Central memory CD4-positive, alpha-beta T cell (primary cell): ENCODE measurements at places on chromosomes 6 and 20.

- no peak for DNase-seq
Observed at GRCh38 chr6:162833776-162834175, 106.0 kb downstream of the PACRG start.

- DNase-seq: no peak
Observed at GRCh38 chr6:7542874-7543624, 1.6 kb downstream of the DSP start.

DNA sequence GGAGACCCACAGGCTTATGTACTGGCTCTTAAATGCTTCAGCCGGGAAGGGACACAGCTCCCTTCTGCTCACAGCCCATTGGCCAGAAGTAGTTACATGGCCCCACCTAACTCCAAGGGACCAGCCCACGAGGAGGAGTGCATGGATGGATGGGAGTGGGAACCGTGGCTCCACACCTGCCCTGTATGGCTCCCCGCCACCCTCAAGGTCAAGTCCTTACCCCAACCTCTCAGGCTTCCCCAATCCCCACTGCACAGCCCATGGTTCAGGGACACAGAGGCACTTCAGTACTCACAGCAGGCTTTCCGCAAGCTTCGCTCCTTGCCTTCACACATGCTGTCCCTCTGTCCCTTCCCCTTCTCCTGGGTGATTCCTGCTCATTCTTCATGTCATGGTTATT is 137.9 kb upstream of the KCNG1 start:
- DNase-seq: no peak

DNA sequence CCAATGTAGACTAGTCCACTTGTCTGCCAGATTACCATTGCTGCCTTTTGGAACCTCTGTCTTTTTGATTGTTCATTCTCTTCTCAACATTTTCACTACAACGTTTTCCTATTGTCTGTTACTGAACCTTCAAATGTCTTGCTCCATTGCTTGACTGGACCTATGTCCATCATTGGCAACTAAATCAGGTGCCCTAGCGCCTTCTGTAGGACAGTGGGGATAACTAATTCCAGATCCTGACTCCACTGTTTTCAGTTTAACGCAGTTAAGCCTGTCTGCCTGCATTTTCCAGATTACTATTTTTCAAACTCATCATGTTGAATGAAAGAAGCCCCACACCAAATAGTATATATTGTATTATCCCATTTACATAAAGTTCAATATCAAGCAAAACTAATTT is 433.6 kb downstream of the RNF144B start:
- DNase-seq: no peak

DNA sequence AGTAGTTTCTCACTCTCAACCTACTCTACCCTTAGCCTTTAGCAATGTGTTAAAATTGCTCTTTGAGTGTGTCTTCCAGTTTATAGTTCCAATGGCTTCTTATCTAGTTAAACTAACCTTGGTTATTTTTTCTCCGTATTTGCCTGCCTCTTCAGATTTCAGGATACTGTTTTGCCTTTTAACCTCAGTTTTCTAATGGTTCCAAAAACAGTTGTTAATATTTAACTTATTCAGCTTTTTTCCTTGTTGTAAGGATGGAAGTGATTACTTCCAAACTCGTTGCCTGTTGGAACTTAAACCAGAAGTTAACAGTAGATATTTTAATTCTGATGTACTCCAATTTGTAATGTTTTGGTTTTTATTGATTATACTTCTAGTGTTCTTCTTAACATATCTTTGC is 1574.9 kb downstream of the HACE1 start:
- DNase-seq: no peak

- DNase-seq: no peak
Observed at GRCh38 chr6:43402820-43403219, 24.5 kb upstream of the ABCC10 start.

DNA sequence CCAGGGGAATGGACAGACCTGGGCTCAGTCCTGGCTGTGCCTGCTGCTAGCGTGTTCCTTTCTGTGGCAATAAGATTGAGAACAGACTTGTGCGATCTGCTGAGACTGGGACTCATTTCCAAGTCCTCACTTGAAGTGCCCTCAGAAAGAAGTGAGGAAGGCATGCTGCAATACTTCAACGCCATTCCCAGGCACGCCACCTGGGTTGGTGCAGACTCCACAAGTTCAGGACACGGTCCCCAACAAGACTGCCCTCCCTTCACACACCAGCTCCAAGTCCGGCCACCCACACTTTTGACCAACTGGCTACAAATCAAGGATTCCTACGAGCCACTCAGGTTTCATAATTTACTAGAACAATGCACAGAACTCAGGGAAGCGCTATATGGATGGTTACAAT is 391.8 kb upstream of the SULF2 start:
- DNase-seq: no peak

- no peak for DNase-seq
Observed at GRCh38 chr20:51306081-51306480, 236.4 kb downstream of the NFATC2 start.

GRCh38 chr20:32681175-32682084 is 7.7 kb upstream of the C20orf203 start:
- DNase-seq: no peak

- DNase-seq: no peak
Observed at GRCh38 chr20:49346682-49347081, 68.8 kb upstream of the ZNFX1 start.

DNA sequence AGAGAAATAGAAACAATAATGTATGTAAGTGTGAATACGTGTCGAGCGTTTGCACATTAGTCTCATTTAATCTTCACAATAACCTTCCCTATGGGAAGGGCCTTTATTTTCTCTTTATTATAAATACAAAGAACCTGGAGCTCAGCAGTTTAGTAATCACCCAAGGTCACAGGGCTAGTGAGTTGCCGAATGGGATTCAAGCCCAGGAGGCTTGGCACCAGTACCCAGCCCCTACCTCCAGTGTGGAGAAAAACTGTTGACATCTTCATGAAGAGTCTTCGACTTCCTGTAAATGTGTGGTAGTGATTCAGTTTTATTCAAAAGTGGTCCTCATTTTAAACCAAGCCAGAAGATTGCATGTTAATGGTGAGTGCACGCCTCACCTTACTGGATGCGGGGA is 162.8 kb downstream of the SCML4 start:
- DNase-seq: no peak

GRCh38 chr6:12279322-12280091 is 10.7 kb upstream of the EDN1 start:
- no peak for DNase-seq

GRCh38 chr6:14549304-14549770 is 431.8 kb downstream of the CD83 start:
- no peak for DNase-seq

- peak; percentile 14 for DNase-seq
Observed at GRCh38 chr20:49384437-49385434, 97.7 kb downstream of the KCNB1 start.

DNA sequence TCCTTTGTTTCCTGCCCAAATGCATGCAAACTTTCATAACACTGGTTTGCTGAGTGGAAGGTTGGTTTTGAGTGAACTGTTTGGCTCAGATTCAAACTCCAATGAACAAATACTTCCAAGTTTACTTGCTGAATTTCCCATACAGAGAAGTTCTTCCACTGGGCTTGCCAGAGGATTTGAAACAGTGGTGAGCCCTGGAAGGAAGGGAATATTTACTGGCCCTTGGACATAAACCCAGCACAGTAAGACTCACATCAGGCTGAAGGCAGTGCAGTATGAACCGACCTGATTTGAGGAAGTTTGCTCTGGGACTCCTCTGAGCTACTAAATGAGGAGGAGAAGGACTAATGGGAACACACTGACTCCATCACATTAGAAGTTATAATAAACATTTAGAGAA is 3.8 kb downstream of the TRAF3IP2 start:
- no peak for DNase-seq

GRCh38 chr6:113802779-113803178 is 54.4 kb upstream of the MARCKS start:
- no peak for DNase-seq

GRCh38 chr20:62405108-62405980 is 1.7 kb downstream of the CABLES2 start:
- DNase-seq: no peak

DNA sequence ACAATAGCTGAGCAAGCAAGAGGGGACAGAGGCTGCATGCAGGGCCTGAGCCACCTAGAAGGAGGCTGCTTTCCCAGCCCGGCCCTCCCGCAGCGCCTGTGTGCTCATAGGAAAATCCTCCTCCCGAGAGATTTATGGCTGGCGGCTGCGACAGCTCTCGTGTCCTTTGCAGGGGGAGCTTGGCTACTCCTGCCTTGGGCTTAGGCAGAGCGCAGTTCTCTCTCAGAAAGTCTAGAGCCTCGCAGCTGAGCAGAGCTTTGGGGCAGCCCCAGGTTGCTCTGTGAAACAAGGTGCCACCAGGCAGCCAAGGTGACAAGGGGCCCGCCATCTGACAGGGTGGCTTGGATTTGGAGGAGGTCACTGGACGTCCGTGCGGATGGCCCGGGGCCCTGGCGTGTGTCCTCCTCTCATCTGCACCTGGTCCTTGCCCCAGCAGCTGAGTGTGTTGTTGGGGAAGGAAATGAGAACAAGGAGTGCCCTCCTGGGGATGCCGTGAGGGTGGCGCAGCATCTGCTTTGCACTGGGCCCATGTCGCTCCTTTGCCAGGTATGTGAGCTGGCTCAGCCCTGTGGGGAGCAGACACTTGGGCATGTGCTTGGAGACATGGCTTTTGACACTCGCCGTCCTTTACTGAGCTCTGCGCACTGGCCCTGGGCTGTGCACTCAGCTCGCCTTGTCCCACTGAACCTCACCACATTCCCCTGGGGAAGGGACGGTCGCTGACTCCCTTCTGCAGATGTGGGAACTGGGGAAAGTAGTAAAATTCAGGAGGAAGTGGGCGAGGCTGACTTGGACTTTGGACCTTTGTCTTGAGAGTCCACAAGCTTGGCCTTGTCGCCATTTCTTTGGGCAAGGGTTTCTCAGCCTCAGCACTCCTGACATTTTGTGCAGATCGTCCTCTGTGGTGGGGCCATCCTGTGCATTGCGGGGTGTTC is 41.9 kb downstream of the EDN3 start:
- no peak for DNase-seq

- no peak for DNase-seq
Observed at GRCh38 chr6:170438861-170439260, 114.2 kb downstream of the PSMB1 start.

DNA sequence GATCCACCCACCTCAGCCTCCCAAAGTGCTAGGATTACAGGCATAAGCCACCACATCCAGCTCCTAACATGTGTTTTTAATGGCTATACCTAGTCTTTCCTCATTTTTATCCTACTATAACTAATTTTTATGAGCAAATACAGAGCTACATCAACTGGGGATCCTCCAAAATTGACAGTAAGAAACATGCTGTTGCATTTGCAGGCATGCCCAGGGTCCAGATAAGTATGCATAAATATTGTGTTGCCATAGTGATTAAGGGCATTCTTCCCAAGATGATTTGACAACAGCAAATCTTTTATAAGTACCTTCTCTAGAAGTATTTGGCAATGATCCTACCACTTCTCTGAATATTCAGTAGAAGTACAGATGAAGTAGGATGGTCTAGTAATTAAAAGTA is 41.9 kb upstream of the MOXD1 start:
- DNase-seq: no peak

GRCh38 chr6:2196079-2196679 is 49.2 kb downstream of the GMDS start:
- peak; percentile 25 for DNase-seq

- DNase-seq: no peak
Observed at GRCh38 chr20:34240693-34241615, at the start of gene ASIP. ASIP (plus strand) TSS chr20:34241423; CDS start chr20:34260375, 18,952 bp downstream.

GRCh38 chr6:31775184-31775583 is 1.9 kb downstream of the VWA7 start:
- DNase-seq: no peak

DNA sequence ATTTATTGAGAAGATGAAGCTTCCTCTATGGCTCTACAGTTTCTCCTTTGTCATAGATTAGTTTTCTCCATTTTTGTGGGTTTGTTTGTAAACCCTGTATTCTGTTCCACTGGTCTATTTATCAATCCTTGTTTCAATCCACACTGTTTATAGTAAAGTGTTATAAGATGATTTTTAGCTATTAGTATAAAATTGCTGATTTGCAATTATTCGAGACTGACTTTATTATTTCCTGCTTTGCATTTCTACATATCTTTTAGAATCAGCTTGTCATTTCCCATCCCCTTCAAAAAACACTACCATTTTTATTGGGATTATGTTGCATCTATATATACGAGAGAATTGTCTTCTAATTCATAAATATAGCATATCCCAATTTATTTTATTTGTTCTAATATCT is 325.9 kb upstream of the EPHA7 start:
- DNase-seq: no peak

- no peak for DNase-seq
Observed at GRCh38 chr20:6506906-6507305, 260.6 kb upstream of the BMP2 start.

DNA sequence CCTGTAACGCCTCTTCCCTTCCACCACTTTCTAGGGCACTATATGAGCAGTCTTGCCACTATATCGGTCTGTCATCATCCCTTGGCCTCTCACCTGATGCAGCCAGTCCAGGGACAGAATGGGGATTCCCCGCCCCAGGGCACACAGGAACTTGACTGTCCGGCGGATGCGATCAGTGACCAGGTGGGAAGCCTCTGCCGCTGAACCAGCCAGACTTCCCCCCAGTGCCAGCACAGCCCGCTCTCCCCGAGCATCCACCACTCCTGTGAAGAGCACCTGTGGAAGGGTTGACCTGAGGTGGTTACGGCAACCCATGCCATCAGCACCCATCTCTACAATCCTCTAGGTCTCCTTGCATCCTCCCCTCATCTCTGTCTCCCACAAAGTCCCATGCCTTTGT is 12.2 kb upstream of the NRM start:
- no peak for DNase-seq

GRCh38 chr6:82693094-82693493 is 329.5 kb downstream of the TPBG start:
- DNase-seq: no peak

GRCh38 chr6:88972504-88973423 is 9.3 kb upstream of the RNGTT start:
- DNase-seq: no peak

DNA sequence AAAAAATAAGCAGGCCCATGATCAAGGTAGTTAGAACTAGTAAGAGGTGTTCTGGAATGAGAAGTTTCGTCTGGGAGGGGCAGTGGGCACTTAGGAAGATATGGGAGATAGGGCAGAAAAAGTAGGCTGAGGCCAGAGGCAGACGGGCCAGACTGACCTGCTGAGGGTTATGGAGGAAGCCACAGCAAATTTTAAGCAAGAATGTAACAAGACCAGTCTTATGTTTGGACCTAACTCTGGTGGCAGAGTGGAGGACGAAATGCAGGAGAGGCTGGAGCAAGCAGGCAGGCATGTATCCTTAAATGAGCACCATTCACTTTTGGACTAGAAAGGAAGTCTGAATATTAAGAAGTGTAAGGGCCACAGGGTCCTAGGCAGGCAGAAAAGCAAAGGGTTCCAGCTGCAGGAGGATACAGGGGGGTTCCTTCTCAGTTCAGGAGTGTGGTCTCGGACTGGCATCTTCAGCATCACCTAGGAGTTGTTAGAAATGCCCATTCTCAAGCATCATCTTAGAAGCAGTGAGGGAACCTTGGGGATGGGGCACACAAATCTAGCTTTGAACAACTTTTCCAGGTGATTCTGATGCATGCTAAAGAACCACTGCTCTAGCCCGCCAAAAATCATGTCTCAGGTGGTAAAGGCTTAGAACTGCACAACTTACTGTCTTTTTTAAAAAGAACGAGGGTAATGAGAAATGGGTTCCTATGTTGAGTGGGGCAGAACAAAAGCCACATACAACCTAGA is 1.7 kb upstream of the DSTN start:
- DNase-seq: no peak

GRCh38 chr20:34512955-34513419 is 3.2 kb upstream of the DYNLRB1 start:
- peak; percentile 9 for DNase-seq
